ENCODE measurements at places on chromosomes 12 and 14. TPM values are rescaled to one million over a fixed set of nuclear protein-coding genes. Genes with fewer than 3 reads are reported as not detected.

The CLEC2A gene
- total RNA-seq, result not detected

The DDX11 gene
- total RNA-seq, result 40.8 TPM

The CMKLR1 gene
- not detected for total RNA-seq

The TSHR gene
- total RNA-seq, result not detected

The CIDEB gene
- 35.8 TPM for total RNA-seq

The LRRC10 gene
- not detected for total RNA-seq

The DACT1 gene
- total RNA-seq, result not detected

Measured in HepG2 (cell line).